ENCODE measurements at places on chromosomes 3 and 15. TPM values are rescaled to one million over a fixed set of nuclear protein-coding genes. Genes with fewer than 3 reads are reported as not detected.

Gene XCR1
- total RNA-seq: not detected

Gene ADGRG7
- total RNA-seq: 51.3 TPM

DNA sequence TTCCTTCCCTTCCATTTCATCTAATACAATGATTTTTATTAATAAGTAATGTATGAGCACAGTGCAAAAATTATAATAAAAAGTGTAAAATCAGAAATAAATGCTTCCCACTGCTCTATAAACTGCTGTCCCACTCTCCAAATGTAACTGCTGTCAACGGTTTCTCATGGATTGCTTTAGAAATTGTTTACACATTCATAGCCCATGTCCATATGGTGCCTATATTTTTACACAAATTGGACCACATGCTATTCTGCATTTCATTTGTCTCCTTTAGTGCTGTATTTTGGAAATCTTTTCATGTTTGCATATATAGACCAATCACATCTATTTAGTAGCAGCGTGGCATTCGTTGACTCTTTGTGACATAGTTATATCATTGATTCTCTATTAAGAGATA, 164.7 kb upstream of the SLCO3A1 start:
- no peak for DNase-seq

DNA sequence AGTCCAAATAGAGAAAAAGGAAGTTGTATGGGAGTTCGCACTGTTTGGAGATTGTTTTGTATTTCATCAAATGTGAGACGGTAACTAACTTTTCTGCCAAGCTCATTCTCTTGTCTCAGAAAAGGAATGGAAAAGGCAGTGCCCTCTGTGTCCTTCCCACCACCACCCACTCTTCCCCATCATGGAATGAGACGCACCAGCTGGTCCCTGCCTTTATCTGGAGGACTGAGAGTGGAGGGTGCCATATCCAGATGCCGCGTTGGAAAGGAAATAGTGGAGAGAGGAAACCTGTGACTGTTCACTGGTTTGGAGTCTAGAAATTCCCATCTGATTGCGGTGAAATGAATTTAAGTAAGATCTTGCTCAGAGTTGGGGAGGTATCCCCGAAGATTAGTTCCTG, 3.7 kb upstream of the CCK start:
- no peak for DNase-seq

- no peak for DNase-seq
Measured at GRCh38 chr3:173138026-173138425, 3.0 kb downstream of the SPATA16 start.

DNA sequence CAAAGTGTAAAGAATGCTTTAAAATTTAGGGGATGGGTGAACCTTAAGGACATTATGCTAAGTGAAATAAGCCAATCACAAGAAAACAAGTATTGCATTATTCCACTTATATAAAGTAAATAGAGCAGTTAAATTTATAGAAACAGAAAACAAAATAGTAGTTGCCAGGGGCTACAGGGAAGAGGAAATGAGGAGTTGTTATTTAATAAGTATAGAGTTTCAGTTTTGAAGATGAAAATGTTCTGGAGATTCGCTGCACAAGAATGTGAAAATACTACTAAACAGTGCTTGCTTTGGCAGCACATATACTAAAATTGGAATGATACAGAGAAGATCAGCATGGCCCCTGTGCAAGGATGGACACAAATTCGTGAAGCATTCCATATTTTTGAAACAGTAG, 32.0 kb downstream of the DNAH12 start:
- no peak for DNase-seq

DNA sequence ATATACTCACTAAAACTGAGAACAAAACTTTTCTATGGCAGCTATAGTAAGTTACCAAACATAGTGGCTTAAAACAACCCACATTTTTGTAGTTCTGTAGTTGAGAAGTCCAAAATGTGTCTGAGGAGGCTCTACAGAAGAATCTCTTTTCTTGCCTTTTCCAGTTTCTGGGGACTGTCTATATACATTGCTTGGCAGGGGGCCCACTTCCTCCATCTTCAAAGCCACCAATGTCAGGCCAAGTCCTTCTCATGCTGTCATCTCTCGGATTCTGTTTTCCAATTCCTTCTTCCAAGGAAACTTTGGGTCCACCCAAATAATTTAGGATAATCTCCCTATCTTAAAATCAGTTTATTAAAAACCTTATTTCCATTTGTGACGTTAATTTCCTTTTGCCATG, 92.7 kb downstream of the DLG1 start:
- no peak for DNase-seq

DNA sequence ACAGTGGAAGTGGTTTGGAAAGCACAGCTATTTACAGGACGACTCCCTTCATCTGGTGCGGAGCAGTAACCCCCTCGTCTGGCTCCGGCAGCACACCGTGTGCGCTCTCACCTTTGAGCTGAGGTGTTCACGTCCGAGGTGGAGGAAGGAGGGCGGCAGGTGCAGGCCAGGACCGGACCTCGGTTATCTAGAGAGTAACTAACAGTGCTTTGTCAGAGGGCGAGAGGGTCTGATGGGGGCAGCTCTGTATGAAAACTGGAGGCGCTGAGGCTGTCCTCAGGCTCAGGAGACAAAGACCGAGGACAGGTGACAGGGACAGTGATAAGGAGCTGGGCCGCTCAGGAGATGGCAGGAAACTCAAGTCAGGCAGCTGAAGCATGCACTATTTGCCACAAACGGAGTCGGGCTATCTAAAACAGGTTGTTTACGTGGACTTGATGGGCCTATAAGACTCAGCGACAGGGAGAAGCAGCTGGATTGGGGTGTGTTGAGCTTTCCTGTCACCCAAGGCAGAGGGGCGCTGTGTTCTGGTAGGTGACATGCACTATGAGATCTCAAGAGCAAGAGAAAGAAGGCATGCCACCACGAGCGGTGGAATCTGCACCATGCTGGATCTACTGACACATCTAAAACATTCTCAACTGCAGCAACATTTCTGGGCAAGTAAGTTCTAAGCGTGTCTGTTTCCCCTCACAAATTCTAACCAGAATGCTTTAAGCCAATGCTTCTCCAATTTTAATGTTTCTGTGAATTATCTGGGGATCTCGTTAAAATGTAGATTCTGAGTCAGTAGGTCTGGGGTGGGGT, 155.2 kb downstream of the XXYLT1 start:
- no peak for DNase-seq
